Fibroblast of upper back skin (primary cell): ENCODE measurements at places on chromosomes 7 and 10.

DNA sequence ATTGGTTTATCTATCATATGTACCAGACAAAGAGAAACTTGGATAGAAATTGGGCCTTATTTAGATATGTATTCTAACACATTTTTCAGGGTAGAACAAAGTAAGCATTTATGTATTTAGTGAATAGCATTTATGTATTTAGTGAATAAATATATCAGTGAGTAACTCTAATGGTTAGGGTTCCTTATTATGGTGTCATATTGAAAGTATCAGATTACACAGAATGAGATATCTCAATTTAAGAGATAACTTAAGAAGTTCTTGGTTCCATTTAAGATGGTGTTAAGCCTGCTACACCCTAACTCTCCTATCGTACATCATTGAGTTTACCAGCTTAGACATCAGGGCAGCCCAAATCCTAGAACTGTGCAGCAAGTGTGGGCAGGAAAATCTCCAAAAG lies 35.9 kb upstream of the DMTF1 start:
- no peak for DNase-seq

- DNase-seq: peak; percentile 34
These were observed 18.2 kb downstream of the HNRNPF start for GRCh38 chr10:43390759-43391158.

DNA sequence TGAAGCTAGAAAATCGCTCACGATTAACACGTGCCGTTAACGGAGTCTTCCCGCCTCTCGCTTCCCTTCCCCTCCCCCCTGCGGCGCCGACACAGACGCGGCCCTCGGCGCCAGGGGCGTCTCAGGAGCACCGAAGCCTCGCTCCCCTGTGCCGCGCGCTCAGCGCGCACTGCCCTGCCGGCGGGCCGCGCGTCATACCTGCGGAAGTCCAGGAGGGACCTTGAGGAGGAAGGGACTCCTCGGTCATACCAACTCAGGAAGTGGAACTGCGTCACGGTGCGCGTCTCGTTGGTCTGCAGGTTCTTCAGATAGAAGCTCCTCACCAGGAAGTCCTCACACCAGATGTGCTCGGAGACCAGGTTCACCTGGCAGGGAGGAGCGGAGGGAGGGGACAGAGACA lies 239.6 kb downstream of the DNAJB6 start:
- no peak for DNase-seq

GRCh38 chr7:98202367-98203195 lies 8.7 kb upstream of the BHLHA15 start:
- DNase-seq: no peak

GRCh38 chr10:120824881-120825309 lies 26.3 kb upstream of the WDR11 start:
- peak; percentile 4 for DNase-seq

DNA sequence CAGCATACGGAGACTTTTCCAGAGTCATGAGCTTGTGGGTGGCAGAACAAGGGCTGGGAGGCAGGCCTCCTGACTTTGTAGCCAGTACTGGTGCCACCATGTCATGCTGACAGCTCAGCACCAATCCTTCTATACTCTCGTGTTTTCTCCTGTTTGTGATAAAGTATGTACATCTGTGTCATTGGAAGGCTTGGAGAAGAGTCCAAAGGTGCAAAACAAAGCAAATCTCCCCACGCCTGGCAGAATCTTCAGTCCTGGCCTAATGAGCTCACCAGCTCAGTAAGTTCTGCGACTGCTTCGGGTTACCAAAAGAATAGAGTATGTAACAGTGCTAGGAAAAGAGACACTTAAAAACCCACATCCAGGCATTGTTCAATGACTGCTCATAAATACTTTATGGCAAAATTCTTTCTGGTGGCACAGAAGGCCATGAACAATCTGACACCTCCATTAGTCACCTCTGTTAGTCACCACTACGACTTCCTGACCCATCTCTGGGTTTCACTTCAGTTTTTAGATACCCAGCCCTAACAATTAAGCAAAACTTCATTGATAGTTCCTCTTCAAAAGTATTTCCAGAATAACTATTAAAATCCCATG lies 24.5 kb downstream of the STEAP1 start:
- DNase-seq: peak; percentile 84

DNA sequence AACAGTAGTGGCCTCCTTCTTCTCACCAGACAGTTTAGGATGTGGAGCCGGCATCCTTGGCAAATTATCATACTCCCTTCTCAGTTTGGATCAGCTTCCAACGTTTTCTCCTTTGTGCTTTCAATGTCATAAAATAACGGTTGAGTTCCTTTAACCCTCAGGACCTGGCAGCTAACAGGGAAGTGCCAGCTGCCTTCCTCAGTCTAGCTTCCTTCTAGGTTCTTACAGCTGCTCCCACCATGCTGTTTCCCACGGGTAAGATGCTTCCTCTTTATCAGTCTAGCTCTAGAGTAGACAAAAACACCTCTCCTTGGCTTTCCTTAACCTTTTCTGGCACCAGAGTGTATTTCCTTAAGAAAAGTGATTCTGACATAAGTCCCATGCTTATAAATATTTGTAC lies 33.2 kb downstream of the BLVRA start:
- no peak for DNase-seq

- no peak for DNase-seq
These were observed 9.3 kb upstream of the PNPLA8 start for GRCh38 chr7:108535257-108535656.

DNA sequence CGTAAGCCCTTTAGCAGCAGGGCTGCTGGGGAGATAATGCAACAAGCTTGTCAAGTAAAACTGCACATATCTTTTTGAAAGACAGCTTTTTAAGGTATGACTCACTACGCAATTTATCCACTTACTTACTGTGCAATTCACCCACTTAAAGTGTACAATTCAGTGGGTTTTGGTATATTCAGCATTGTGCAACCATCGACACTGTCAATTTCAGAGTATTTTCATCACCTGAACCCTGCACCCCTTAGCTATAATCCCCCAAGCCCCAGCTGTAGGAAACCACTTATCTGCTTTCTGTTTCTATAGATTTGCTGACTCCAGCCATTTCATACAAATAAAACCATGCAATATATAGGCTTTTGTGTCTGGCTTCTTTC lies 168.0 kb downstream of the PTPN20 start:
- peak; percentile 65 for DNase-seq

DNA sequence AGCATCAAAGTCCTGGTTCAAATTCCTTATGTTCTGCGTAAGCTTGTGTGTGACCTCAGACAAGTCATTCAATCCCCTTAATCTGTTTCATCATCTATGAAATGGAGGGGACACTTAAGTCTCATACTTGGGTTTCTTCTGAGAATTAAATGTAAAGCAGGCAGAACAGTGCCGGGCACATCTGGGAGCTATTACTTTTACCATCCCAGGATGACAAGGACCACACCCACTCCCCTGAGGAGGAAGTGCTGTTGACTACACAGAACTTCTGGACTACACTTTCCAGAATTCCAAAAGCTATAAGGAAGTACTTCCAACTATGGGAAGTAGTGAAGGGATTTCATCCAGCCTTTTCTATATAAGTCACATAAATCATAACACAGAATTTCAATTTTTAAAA lies 294.9 kb downstream of the IPMK start:
- DNase-seq: peak; percentile 19

DNA sequence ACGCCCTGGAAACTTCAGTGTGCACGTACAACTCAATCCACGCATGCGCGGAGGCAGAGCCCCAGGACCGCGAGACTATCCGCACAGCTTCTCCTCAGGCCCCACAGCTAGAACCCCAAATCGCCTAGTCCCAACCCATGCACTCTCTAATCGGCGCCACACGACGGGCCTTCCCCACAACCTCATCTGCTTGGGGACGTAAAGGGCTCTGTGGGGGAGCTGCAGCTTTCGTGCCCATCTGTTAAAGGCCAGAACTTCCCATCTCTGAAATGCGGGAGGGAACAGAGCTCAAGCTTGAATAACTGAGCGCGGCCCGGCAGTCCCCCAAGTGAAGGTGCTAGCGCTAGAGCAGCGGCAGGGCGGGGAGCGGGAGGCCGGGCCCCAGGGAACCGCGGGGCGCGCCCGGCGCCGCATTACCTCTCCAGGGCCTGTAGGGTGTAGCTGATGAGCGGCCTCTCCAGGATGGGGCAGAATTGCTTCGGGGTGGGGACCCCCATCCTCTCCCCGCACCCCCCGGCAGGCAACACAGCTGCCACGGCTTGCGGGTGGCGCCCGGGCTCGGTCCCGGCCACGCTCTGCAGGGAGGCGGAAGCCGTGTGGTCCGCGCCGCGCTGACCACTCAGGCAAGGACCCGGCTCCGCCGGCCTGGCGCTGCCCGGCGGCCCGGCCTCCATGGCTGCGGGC lies 547 bp downstream of the CRPPA start:
- peak; percentile 93 for DNase-seq

- DNase-seq: no peak
These were observed 176.8 kb downstream of the CPEB3 start for GRCh38 chr10:92113911-92114600.

- no peak for DNase-seq
These were observed 1.4 kb upstream of the TSPAN15 start for GRCh38 chr10:69449841-69450240.

DNA sequence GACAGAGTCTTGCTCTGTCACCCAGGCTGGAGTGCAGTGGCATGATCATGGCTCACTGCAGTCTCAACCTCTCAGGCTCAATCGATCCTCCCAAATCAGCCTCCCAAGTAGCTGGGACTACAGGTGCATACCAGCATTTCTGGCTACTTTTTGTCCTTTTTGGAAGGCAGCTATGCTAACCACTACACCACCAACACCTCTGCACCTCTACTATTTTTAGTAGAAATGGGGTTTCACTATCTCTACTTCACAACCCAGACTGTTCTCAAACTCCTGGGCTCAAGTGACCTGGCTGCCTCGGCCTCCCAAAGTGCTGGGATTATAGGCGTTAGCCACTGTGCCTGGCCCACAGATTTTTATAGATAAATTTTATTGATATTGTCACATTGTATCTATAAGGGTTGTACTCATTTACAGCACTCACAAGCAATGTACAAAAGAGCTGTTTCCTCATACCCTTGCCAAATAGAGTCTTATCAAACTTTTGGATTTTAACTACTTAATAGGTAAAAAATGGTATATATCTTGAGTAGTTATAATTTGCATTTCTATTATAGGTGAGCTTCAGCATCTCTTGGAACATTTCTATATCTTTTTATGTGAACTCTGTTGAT lies 23.7 kb downstream of the PRR15 start:
- no peak for DNase-seq

DNA sequence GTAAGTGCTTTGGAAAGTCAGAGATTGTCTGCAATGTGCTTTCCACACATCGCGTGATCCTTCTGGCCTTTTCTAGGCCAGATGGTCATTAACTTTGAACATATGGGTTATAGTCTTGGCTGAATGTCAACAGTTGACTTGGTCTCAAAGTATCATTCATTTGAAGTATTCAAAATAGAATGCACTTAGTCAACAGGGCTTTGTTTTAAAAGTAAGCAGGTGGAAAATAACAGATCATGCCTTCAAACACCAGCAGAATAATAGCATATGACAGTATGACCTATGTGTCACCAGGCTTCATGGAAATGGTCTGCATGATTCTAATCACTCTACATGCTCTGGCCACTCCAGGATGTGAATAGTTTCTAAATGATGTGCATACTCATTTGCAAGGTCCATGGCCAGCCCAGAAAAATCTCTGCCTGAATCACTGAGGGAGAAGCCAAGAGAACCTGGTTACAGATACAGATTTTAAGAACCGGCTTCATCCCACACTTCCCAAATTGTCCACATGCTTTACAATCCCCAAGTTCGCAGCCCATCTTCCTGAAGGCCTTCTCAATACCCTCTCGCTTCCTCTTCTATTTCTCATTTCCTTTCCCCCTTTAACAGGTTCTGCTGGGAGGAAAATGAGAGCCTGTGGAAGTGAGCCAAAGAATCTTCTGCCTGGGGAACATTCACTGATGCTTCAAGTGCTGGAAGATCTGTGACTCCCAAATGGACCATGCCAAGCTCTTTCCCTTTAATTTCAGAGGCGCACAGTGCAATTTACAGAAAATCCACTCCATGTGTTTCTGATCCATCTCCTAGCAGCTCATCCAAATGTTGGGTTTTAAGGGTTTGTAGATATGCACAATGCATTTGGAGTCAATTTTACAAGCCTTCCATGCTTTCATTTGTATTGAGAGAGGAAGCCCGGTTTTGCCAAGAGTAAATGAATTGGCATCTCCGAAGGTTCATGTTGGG lies 122.8 kb upstream of the GDF10 start:
- DNase-seq: peak; percentile 50

- DNase-seq: no peak
These were observed 52.7 kb downstream of the FRMPD2 start for GRCh38 chr10:48221814-48222213.

GRCh38 chr7:100861616-100861985 lies 5.6 kb upstream of the TRIP6 start:
- DNase-seq: no peak

GRCh38 chr10:1153805-1154351 lies 97.7 kb downstream of the WDR37 start:
- no peak for DNase-seq

GRCh38 chr10:95963991-95964389 lies 56.2 kb downstream of the CC2D2B start:
- no peak for DNase-seq

DNA sequence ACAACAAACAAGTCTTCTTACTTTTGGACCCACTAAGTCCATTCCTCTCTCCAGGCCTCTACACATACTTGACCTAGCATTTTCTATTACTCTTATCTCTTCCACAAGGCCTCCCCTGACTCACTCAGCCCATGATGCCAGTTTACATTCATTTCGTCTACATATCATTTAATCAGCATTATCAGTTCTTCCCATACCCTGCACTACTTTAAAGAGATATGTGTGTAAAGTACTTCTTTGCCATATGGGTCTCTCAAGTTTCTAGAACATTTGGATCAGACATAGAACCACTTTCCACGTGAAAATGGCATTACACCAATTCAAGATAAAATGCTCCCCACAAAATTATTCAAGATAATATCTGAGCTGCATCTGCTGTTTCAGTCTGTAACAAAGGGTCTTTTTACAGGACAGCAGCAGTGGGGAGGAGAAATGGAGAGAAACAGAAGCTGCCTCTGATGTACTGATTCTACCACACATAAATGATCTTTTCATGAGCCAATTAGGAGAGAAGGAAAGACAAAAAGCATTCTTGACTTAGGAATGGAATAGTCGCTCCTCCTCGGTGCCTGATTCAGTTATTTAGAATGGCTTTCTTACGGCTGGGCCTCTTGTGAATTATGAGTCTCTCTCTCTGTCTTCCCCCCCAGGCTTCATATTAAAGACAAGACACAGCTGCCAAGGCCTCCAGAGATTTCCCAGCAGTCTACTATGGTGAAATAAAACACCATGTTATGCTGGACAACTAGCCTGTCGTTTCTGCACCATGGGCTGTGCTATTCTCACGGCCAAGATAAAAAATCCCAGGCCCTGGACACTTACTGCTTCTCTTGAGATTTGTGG lies 46.9 kb upstream of the SEPTIN7 start:
- DNase-seq: peak; percentile 82

GRCh38 chr7:100432621-100433275 lies 3.1 kb downstream of the MEPCE start:
- DNase-seq: no peak

DNA sequence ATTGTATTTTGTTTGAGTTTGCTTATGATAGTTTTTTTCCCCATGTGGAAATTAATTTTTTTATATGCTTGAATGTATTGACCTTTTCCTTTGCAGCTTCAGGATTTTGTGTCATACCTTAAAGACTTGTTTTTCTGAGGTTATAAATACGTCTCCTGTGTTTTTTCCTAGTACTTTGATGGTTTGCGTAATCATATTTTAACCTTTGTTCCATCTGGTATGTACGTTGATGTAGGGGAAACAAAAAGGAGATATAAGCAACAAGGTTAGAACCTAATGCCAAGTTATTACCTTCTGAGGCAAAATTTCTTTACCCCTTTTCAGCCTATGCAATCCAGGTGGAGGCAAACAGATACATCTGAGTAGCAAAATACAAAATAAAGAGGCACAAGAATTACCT lies 17.9 kb downstream of the FGL2 start:
- no peak for DNase-seq

- DNase-seq: no peak
These were observed 4.0 kb downstream of the HDAC9 start for GRCh38 chr7:18499407-18500177.
